Urothelium cell line (cell line): ENCODE measurements at places on chromosomes 5 and 9.

DNA sequence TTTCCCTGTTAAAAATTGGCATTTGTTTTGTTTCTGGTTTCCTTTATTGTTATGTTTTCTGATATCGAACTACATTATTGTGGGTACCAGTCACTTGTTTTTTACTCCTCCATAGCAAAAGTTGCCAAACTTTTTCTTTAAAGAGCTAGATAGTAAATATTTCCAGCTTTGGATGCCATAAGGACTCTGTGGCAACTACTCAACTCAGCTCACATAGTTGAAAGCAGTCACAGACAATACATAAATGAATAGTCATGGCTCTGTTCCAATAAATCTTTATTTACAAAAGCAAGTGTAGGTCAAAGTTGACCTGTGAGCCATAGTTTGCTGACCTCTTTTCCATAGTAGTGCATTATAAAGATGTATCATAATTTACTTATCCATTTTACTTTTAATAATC, 305.0 kb downstream of the RASEF start:
- DNase-seq, result no peak

- no peak for DNase-seq
Observed at GRCh38 chr9:5435912-5436311, 1.8 kb downstream of the PLGRKT start.

- peak; percentile 79 for DNase-seq
Observed at GRCh38 chr9:36903541-36904435, 130.3 kb downstream of the PAX5 start.

- DNase-seq, result no peak
Observed at GRCh38 chr5:65809817-65810531, 88.0 kb downstream of the NLN start.

DNA sequence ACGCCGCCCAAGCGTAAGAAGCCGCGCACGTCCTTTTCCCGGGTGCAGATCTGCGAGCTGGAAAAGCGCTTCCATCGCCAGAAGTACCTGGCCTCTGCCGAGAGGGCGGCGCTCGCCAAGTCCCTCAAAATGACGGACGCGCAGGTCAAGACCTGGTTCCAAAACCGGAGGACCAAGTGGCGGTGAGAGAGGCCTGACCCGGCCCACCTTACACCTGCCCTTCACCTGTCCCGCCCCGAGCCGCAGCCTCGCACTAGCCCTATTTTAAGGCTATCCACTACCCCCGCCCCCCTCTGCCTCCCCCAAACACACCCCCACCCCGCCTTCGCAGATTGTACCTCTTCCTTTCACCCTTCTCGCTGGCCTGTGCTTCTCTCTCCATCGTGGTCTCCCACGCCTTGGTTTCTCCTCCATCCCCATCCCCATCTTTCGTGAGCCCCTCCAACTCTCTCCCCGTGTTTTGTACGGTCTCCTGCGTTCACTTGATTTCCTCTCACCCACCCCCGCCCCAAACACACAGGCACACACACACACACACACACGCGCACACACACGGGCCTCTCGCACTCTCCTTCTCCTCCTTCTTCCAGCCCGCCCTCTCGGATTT, 1.3 kb downstream of the TLX3 start:
- no peak for DNase-seq

- DNase-seq, result no peak
Observed at GRCh38 chr9:99181206-99181605, 40.5 kb downstream of the ALG2 start.

- no peak for DNase-seq
Observed at GRCh38 chr9:35845824-35846771, 17.1 kb downstream of the TMEM8B start.

DNA sequence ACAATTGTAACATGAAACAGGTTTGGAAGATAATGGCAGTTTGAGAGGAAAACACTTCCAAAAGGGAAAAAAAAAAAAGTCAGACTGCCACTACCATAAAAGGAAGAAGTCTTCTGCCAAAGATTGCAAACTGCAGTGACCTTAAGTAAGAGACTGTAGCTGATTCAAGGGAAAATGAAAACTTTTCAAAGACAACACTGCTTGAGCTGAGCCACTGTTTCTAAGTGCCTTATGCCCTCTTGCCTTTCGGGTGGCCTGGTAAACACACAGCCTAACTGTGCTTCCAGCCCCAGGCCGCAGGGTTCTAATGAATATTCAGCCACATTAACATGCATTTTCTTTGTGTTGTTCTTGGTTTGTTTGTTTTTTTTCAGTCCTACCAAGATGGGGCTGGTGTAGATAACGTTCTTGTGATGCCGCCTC, 354.6 kb downstream of the BNC2 start:
- no peak for DNase-seq

DNA sequence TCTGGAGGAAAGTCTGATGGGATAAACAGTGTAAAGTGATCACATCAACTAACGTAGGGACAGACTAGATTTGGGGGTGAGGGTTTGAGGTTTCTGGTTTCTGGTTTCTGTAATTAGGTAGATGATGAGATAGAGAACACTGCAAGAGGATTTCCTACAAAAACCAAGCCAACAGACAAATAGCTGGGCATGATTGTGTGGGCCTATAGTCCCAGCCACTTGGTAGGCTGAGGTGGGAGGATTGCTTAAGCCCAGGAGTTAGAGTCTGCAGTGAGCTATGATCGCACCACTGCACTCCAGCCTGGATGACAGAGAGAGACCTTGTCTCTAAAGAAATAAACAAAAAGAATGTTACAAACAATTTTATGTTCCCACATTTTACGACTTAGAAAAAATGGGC, 34.4 kb upstream of the RNU6ATAC start:
- DNase-seq, result no peak

GRCh38 chr9:80644044-80644443, 1045.3 kb downstream of the TLE1 start:
- DNase-seq, result no peak

DNA sequence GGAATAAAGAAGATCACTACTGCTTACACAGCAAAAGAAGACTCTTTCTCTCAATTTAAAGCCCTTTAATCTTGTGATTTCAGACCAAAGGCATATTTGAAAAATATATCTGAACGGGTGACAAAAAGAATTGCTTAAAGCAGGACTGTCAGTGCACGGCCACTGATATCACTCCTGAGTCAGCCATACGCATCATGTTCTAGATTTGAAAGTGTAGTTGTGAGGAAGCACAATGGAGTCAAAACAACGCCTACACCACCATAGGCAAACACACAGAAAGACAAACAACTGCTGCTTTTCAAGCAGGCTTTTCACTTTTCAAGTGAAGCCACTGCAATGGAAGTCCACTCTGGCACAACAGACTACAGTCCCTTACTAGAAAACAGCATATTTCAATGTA, 141.7 kb downstream of the AUH start:
- DNase-seq, result no peak

DNA sequence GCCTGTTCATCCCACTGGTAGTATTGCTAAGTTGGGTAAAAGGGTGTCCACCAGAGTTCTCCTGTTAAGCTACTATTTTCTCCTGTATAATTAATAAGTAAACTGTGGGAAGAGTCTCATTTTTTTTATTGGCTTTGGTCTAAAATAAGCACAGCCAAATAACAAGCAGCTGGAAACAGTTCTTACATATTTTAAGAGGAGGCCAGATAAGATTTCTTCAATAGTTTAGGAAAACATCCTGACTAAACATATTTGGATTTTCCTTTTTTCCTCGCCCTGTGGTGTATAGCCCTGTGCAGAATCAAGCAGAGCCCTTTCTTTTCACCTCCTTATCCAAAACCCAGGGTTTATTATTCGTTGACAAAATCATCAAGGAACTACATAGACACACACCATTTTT, 122.2 kb upstream of the ZNF608 start:
- no peak for DNase-seq

GRCh38 chr5:72427488-72428437, 79.4 kb downstream of the ZNF366 start:
- DNase-seq, result no peak

DNA sequence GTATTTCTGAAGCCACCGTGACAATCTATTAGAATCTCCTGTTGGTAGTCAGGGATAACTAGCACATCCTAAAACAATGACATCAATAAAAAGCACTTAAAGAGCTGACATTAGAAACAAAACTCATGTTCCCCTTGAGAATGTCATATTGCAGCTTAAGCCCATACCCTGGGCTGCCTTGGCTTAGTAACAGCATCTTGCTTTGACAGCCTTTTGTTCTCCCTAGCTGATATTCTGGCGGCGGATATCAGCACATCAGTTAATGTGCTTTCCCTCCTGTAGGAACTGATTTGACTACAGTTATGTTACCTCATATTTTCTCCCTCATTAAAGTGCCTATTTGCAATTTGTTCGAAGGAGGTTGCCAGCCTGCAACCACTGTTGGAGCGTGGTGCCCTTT, 214.1 kb downstream of the CD180 start:
- no peak for DNase-seq

- DNase-seq, result no peak
Observed at GRCh38 chr5:8396246-8396645, 527.3 kb downstream of the MTRR start.

DNA sequence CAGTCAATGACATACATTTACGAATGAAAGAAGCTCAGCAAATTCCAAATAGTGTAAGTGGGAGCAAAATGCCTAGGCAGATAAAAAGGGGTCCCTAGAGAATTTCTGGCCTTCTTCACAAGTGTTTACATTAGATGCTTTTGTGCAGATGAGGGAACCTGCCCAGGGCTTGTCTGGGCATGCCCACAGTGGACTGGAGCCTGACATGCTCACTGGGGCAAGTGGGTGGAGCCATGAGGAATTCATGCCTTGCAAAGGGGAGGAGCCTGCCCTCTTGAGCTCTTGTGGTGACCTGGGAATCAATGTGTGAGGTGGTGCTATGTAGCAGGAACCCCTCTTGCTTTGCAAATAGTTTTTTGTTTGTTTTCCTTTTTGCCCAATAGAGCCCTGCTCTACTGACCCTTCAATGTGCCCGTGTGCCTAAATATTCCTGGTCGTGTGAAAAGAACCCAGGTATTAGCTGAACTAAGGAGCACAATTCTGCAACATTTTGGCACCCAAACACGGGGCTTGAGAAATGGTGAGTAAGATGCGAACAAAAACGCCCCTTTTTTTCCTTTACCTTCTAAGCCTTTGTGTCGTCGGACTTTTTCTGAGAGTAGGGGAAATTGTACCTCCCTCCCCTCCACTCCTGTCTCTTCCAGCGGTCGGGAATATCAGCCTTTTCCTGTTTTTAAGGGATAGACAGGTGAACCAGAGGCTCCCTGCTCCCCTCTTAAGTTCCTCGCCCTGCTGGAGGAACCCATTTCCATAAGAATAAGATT, 433.8 kb upstream of the CDH9 start:
- peak; percentile 93 for DNase-seq

DNA sequence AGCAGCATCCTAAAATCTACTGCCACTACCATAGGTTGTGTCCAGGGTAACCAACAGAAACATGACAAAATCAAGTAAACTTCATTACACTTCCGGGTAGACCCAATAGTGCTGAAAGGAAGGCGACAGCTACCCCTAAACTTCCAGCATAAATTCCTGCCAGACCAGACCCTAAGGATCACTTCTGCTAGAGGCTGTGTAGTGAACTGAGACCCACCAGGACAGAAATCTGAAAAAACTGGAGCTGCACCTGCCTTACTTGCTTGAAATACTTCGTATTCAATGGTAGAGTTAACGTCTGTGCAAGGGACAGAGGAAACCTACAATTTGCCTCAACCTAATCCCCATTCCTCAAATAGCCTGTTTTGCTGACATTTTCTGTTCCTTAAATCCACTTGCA, 1.0 kb upstream of the SECISBP2 start:
- no peak for DNase-seq

DNA sequence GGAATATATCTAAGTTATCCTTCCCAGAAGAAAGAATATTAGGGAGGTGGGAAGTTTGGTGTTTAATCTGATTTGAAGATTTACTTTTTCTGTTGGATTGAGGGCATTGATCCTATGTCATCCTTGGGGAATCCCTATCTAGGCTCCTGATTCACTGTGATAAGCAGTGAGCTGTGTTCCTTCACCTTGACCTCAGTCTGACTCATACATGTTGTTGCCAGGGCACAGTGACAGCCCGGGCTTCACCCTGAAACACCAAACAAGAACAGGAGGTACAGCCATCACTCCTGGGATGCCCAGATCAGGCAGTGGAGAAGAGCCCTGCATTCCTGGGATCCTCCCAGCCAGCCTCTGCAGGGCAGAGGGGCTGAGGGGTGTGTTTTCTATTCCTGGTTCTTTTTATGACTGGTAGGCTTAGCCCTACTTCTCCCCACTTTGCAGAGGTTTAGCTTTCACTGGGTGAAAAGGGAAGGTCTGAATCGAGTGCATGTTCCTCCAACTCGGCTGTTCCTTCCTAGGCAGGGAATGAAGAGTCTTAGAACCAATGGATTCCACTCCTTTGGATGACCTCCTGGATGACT, 3.1 kb upstream of the FAM53C start:
- DNase-seq, result no peak

DNA sequence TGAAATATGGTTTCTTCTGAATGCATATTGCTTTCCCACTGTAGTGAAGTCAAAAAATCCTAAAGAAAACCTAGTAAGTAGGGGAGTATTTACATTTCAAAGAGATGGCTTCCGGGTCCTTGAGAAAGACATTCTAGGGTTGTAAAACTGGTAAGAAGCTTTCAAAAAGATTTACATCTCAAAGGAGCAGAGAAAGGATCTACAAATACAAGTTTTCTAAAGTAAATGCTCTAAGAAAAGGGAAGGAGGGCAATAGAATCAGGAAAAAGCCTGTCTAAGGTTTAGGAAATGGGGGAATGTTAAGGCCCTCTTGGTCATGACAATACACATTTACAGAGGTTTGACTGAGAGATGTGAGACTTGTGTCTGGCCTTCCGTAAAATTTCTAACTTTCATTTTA, 16.7 kb upstream of the TRPC7 start:
- DNase-seq, result no peak

DNA sequence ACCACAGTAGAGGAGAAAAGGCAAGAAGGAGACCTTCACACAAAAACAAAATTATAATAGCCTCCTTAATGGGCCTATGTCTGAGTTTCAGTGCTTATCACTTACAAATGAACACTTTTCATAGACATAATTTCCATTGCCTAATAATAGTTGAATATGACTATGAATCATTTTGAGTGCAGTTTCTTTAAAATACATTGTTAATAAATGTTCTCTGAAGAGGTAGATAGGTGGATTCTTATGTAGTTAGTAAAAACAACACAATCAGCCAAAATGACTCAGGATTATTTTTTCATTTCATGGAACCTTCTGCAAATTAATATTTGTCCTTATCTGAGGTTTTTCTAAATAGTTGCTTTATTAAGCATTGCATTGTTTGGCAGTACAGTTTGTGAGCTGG, 45.6 kb downstream of the DAPK1 start:
- DNase-seq, result no peak

- no peak for DNase-seq
Observed at GRCh38 chr5:165325221-165325620, 1819.8 kb downstream of the MAT2B start.

- DNase-seq, result peak; percentile 69
Observed at GRCh38 chr5:137075163-137075970, 423.8 kb downstream of the SPOCK1 start.

- no peak for DNase-seq
Observed at GRCh38 chr9:4048441-4048840, 251.4 kb downstream of the GLIS3 start.

DNA sequence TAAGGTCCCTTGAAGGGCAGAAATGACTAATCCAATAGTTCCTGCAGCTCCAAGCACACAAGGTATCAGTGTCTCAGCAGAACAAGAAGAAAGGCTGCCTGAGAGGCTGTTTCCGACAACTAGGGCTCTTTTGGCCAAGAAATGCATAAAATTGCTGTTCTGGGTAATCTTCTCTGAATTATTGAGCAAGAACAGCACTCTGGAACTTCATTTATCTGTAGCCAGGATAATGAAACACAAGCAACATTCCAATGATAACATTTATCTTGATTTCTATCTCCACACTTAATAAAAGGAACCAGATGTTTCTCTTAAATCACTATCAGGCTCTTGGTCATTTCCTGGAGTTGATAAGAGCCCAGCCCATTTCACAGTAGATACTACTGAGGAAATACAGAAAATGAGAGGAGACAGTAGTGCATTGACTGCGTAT, 17.0 kb upstream of the AUH start:
- DNase-seq, result no peak
